ENCODE measurements at places on chromosomes 5 and 9.

GRCh38 chr5:134088994-134089560, 25.4 kb upstream of the TCF7 start:
- no peak for DNase-seq

DNA sequence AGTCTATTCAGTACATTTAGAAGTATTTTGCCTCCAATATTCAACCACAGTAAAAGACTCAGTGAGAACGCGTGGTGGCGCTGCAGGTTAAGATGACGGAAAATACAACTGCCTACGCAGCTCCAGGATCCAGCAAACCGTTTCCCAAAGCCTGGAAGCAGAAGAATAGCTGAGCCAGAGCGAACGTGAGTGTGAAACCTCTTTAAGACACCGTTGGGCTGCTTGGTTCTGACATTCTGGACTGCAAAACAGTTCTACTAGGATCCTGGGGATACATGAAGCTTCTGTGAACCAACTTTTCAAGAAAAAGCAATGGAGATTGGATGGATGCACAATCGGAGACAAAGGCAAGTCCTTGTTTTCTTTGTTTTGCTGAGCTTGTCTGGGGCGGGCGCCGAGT, at the start of gene PCDHB16:
Gene PCDHB16 (plus strand): TSS at position 140 of the 400 bp plus-strand sequence. CDS start 173 bp downstream, at position 313.
- no peak for DNase-seq

- no peak for DNase-seq
Observed at GRCh38 chr5:138454121-138454520, 11.2 kb upstream of the EGR1 start.

- DNase-seq: peak; percentile 57
Observed at GRCh38 chr5:1386274-1386717, 41.4 kb upstream of the CLPTM1L start.

DNA sequence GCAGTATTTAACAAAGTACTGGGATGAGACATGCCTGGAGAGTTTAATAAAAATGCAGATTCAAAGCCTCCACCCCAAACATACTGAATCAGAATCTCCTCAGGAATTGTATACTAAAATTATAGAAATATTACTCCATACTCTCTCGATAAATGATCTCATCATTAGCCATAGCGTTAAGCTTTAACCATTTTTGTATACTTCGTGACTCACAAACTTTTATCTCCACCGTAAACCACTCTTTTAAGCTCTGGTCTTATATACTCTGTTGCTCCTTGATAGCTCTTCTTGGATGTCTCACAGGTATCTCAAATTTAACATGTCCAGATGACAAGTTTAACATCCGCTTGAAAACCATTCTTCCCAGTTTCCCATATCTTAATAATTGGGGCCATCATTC, 327.8 kb downstream of the ADGRV1 start:
- no peak for DNase-seq

- DNase-seq: no peak
Observed at GRCh38 chr9:37002036-37002412, 32.0 kb downstream of the PAX5 start.

DNA sequence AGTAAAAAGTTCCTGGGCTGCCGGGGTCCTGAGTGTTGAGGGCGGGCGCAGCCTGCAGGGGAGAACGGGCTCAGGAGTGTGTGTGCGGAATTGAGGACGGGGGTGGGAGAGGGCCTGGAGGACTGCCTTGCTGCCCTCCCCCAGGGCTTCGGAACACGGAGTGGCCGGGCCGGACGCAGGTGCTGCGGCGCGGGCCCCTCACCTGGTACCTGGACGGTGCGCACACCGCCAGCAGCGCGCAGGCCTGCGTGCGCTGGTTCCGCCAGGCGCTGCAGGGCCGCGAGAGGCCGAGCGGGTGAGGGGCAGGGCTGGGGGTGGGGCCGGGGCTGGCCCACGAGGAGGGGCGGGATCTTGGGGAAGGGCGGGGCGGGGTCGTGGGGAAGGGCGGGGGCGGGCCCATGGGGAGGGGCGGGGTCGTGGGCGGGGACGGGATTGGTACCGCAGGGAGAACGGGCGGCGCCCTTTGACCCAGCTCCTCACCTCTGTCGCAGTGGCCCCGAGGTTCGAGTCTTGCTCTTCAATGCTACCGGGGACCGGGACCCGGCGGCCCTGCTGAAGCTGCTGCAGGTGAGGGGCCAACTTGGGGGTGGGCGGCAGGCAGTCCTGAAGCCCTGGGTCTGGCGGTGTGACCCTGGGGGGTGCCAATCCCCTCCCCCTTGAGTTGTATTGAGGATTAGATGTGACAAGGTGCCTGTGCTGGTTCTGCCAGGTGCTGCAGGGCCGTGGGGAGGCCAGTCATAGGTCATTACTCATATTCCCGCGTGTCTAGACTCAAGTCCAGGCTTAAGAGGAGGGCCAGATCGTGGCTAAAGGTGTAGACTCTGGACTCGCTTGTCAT, 7.1 kb downstream of the FPGS start:
- no peak for DNase-seq

DNA sequence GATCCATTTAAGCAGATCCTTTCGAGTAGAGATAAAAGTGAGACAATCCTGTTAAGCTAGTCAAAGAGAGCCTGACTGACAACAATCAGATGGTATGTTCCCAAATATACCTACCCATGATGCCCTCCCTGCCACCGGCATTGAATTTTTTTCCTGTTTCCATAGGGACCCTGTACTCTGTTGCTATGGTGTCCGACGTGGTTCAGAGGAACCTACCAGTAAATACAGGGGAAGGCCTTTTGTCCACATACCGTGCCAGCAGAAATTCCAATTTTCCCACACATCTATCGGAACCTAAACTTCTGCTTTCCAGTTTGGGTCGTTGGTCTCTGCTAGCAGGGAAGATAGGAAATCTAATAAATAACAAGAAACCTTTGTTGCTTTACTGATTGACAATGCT, 64.7 kb downstream of the MEGF10 start:
- DNase-seq: no peak

- DNase-seq: no peak
Observed at GRCh38 chr9:6034954-6035353, 19.5 kb upstream of the RANBP6 start.

DNA sequence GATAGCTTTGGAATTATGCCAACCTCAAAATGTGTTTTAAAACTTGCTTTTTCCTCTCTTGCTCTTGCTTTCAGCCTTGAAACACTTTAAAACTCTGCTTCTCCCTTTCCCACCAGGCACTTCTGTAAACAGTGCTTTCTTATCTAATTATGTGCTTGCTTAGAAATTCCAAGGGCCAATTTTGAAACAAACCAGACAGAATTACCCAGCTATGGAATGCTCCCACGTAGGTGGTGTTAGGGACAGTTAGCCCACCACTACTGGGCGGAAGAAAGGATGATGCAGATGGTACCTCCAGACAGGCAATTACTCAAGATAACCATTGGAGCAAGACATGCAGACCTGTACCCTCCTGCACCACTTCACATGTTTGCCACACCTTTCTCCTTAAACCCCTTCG, 523.0 kb upstream of the PTPRD start:
- DNase-seq: no peak

DNA sequence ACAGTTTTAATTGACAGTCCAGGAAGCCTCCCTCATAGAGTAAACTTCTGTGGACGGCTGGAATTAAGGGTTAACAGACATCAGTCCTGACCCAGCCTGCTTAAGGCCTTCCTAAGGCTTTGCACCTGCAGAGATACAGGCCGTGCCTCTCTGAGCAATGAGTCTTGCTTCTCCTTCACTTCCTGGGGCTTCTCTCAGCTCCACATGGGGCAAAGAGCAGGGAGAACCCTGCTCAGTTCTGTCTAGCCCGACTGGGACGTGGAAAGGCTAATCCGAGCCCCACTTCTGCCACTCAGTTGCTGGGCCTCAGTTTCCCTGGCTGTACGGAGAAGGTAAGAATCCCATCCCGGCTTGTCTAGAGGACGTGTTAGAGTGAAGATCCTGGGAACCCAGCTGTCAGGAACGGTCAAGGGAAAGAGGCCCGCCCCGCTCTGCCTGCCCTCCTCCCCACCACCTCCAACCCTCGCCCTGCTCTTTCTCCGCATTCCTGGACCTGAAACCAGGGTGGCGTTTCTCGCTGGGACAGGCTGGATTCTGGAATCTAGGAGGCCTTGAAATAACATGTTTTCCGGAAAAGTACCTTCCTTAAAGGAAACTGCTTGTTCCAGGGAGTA, 6.5 kb downstream of the SPAAR start:
- DNase-seq: no peak

- DNase-seq: no peak
Observed at GRCh38 chr5:17087035-17087434, 130.4 kb upstream of the BASP1 start.

DNA sequence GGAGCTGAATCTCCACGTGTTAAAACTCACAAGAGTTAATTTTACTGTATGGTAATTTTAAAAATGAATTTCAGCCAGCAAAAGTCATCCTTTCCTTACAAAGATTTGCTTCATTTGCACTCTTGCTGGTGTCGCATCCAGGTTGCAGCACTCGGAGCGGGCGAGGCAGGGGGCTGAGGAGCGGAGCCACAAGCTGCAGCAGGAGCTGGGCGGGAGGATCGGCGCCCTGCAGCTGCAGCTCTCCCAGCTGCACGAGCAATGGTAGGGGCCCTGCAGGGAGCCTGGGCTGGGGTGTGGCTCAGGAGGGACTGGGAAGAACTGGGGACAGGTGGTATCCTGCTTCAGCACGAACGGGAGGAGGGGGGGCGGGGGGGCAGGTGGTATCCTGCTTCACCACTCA, 27.1 kb downstream of the HNRNPH1 start:
- peak; percentile 66 for DNase-seq

- DNase-seq: no peak
Observed at GRCh38 chr9:83285445-83286225, 222.7 kb upstream of the RASEF start.

GRCh38 chr9:110029429-110029955, 178.5 kb downstream of the C9orf152 start:
- no peak for DNase-seq

DNA sequence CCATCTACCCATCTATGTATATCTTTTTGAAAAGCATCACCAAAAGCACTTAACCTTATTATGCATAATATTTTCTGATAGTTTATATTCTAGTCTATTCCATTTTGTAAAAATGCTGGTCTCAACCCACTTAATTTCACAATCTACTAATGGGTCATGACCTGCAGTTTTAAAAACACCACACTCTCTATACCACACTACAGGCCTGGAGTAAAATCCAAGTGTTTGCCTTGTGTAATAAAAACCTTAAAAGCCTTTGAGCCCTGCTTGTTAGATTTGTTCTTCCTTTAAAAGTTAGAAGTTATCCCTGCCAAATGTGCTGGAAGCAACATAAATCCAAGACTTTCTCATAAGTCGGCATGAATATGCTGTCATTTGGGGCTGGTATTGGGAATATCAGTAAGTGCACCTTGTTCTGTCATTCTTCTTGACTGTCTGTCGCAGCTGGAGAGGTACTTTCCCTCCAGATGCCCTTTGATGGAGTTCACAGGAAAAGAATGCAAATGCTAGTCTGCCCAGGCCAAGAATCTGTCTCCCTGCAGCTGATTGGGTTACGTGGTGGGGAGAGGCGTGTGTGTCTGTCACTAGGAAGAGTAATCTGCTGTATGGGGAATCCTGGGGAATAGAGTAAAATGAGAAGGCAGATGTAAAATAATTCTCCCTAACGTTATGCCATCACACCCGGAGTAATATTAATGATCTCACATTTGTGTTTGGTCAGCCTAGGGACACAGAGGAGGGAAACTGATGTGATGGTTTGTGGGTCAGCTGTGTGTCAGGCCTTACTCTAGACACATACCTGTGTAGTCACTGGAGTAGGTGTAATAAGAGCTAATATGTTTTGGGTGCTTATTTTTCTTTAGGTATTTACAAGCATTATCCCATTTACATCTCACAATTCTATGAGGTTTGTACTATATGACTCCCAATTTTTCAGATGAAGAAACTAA, 79.4 kb downstream of the ZNF366 start:
- DNase-seq: no peak

DNA sequence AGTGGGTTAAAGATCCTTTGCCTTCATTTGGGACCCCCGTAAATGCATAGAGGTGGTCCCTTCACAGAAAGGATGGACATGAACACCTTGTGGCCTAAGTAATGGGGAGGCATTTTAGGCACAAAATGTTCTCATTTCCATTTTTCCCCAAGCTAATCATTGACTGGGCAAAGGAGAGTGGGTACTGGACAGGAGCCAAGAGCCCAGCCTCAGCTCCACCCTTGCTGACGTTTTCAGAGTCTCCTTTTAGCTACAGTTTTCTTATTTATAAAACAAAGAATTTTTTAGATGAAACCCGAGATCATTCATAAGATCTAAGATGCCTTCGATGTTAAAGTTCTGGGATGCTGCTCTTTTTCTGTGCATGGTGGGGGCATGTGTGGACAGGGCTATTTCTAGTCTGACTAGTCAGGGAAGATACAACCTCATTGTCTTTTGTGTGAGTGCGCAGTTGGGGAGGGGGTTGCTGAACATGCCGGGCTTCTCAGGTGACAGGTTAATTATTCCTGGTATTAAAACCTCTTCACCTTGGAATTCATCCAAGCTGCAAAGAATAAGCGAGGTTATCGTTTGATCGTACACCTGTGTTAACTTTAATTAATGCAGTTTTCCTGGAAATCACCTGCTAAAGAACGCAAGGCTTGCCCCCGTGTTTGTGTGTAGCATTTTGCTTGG, 48.4 kb downstream of the ADAMTS16 start:
- no peak for DNase-seq

DNA sequence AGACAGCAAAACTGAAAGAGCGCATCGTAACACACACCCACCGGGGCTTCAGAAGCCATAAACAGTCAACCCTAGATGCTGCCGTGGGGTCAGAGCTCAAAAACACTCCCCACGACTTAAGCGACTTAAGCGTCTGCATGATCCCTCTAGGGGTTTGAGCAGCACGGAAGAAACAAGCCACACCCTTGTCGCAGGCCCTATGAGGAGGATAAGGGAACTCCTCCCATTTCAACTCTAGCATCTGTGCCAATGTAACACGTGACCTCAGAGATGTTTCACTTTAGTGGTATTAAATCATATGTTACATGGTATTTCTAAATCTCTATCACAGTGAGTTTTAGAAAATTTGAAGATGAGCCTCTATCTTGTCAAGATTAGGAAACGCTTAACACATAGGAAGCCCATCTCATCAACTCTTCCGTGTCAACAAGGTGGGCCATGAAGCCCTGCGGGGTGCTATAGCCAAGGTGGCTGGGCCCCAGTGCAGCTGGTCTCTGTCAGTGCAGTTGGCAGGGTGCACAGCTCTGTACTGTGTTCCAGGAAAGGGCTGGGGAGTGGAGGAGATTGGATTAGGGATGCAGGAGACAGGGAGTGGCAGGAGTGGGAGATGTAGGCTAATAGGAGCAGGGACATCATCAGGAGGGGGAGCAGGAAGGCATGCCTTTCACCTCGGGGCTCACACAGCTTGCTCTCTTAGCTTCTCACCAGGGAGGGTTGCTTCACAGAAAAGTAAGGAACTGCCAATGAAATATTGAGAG, 33.1 kb downstream of the ZCCHC9 start:
- no peak for DNase-seq

- no peak for DNase-seq
Observed at GRCh38 chr5:68714810-68715209, 379.0 kb upstream of the SLC30A5 start.

All from NCI-H2107 (cell line).